ENCODE measurements at places on chromosomes 3 and 15.

DNA sequence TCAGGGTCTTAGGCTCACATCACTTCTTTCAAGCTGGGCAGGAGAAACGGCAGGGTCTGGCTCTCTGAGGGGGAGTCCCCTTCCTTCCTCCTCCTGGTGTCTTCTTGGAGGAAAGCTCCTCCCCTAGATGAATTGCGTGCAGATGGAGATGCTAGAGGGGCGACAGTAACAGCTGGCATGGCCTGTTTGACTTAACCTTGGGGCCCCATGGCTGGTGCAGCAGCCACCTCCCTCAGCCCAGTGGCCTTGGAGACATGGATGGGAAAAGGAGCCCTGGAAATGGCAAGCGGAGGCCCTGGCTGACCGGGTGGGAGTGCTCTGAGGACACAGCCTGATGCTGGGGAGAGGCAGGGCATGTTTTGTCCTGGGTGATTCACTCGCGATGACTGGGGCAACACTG is 20.2 kb downstream of the PAK6 start:
- DNase-seq: no peak

DNA sequence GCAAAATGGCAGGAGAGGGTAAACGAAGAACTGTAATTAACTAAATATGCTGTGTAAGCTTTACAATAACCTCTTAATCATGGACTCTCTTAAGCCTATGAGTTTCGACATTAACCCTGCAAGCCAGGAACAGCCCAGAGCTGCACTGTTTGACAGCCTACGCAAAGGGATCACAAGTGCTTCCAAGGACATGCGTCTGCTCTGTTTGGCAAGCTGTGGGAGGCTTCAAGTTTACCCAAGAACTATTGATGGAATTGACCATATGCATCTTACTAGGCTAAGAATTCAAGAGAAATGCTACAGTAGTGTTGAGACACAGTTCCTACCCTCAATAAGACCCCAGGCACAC is 66.0 kb downstream of the PDZRN3 start:
- DNase-seq: no peak

DNA sequence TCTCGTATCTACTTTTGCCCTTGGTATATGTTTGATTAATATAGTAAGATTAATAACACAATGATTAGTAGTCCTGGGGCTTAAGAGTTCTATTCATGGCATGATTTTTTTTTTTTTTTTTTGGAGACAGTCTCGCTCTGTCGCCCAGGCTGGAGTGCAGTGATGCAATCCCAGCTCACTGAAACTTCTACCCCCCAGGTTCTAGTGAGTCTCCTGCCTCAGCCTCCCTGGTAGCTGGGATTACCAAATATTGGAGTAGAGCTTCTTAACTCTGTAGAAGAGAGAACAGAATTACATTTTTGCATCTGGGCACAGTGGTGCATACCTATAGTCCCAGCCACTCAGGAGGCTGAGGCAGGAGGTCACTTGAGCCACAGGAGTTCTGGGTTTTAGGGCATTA is 58.9 kb downstream of the RAB7A start:
- DNase-seq: no peak

GRCh38 chr3:188361888-188362287 is 207.9 kb downstream of the LPP start:
- no peak for DNase-seq

GRCh38 chr3:3586843-3587646 is 212.2 kb upstream of the LRRN1 start:
- peak; percentile 74 for DNase-seq

DNA sequence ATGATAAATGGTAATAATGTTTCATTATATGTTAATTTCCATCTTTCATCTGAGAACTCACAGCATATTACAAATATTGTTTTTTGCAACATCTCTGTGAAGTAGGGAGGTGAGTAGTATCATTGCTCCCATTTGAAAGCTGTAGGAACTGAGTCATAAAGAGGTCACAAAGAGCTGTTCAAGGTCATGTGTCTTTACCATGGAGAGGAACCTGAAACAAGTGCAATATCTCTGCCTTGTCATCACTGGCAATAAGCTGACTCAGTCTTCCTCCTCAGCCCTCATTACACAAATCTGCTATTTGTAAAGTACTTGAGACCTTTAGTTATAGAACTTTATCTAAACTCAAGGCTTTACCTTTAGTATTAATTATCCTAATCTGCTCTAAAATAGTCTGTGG is 4.4 kb upstream of the ATP13A4 start:
- no peak for DNase-seq

All from kidney (tissue), 22 donors.